ENCODE measurements at places on chromosomes 13 and 19. TPM values are rescaled to one million over a fixed set of nuclear protein-coding genes. Genes with fewer than 3 reads are reported as not detected.

DNA sequence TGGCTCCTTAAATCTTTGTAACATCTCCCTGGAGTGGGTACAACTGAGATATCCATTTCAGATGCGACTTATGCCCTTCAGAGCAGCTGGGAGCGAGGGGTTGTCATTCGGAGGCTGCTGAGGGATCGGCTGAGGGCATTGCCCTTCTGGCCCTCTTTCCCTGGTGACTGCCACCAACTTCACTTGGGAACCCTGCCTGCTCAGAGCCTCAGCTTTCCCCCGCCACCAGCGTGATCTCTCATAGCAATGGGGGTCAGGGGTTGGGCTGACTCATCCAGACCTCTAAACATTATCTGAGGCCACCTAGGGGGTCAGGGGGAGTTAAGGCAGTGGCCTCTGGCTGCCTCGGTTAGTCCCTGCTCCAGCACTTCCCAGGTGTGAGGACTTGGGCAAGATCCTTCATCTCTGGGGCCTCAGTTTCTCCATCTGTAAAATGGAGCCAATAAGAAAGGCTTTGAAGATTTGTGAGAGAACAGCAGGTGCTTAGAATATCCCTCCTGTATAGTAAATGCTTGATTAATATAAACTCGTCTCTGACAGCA, 1.1 kb downstream of the PRX start:
- no peak overlapping the region for H3K4me3 ChIP-seq
- H3K27ac ChIP-seq = no peak overlapping the region
- no peaks in the 10 kb centered on the region for H3K27me3 ChIP-seq

- H3K4me3 ChIP-seq = no peak overlapping the region
- 0 out of 2 replicates have a peak, but pooled peaks cover 15% of the 10 kb centered on the region for H3K27me3 ChIP-seq
- no peak for DNase-seq
- no peaks in the 10 kb centered on the region for H3K36me3 ChIP-seq
- no peaks in the 10 kb centered on the region for H3K4me1 ChIP-seq
- H3K27ac ChIP-seq = no peak overlapping the region
These were observed 180.9 kb downstream of the B3GLCT start for GRCh38 chr13:31380715-31381114.

GRCh38 chr19:49585023-49585422, 3.9 kb downstream of the PRRG2 start:
- H3K27ac ChIP-seq = no peak overlapping the region
- no peaks in the 10 kb centered on the region for H3K36me3 ChIP-seq
- DNase-seq = no peak
- no peaks in the 10 kb centered on the region for H3K4me1 ChIP-seq

DNA sequence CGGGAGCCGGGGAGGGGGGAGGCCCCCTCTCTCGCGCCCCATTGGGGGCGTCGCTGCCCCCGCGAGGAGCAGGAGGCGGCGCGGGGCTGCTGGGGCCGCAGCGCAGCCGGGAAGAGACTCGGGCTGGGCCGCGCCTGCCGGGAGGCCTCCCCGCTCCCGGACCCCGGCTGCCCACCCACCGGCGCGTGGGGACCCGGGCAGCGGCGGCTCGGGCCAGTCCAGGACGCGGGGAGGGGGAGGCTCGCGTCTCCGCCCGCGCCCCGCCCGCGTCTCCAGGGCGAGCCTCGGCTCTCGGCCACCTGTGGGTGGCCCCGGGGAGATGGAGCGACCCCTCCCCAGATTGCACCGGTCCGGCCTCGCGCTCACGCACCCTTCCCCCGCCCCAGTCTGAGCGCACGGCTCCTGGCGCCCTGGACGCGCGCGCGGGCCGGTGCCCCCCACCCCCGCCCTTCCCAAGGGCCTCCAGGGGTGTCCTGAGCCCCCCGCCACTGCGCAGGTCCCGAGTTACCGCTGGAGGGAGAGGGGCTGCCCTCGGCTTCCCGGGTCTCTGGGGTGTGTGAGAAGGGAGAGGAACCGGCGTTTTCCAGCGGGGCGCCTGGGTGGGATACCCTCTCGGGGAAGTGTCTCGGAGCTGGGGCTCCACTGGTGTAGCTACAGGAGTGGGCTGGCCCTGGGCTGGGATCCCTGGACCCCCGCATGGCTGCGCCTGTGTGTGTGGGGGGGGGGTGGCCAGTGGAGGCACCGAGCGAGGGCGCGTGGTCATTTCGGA, 645 bp downstream of the PALM start:
- H3K27ac ChIP-seq = no peak overlapping the region
- peaks cover 15% of the 10 kb centered on the region for H3K27me3 ChIP-seq
- H3K36me3 ChIP-seq = no peaks in the 10 kb centered on the region
- DNase-seq = no peak
- H3K4me1 ChIP-seq = no peaks in the 10 kb centered on the region
- peak overlapping the region; percentile 42 for H3K4me3 ChIP-seq

ARL11 gene
- not detected for total RNA-seq

CBY2 gene
- not detected for total RNA-seq

PPP1R13L gene
- 3.9 TPM for total RNA-seq

ZNF560 gene
- 0.25 TPM for total RNA-seq

DNA sequence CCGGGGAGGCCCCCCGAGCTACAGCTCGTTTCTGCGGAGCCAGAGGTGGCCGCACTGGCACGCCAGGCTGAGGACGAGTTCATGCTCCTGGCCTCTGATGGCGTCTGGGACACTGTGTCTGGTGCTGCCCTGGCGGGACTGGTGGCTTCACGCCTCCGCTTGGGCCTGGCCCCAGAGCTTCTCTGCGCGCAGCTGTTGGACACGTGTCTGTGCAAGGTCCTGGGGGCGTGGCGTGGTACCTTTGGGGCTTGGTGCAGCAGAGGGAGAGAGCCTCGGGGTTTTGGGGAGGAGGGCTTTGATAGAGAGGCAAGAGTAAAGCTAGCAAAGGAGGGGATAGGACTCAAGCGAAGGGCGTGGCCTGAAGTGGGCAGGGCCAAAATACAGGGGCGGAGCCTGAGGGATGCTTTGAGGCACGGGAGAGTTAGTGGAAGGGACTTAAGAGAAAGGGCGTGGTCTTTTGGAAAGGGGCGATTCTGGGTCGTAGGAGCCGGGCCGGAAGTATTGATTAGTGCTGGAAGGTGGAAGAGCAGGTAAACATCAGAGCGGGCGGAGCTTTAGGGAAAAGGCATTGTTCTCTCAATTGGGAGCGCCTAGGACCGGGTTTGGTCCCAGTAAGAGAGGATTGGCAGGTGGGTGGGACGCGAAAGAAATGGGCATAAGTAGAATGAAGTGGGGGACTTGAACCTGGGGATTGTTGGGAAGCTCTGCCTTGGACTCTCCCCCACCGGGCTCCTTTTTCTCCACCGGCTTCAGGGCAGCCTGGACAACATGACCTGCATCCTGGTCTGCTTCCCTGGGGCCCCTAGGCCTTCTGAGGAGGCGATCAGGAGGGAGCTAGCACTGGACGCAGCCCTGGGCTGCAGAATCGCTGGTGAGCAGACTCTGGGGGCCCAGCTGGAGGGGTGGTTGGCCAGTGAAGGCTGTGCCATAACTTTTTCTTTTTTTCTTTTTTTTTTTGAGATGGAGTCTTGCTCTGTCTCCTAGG, 1.2 kb downstream of the PPM1N start:
- H3K27ac ChIP-seq = no peak overlapping the region
- no peaks in the 10 kb centered on the region for H3K36me3 ChIP-seq
- H3K4me3 ChIP-seq = 0 out of 2 replicates have a peak overlapping the region, but pooled peaks have one; percentile 48
- DNase-seq = peak; percentile 57

CLDN10 gene
- not detected for total RNA-seq

DYRK1B gene
- total RNA-seq = 11.1 TPM

DNA sequence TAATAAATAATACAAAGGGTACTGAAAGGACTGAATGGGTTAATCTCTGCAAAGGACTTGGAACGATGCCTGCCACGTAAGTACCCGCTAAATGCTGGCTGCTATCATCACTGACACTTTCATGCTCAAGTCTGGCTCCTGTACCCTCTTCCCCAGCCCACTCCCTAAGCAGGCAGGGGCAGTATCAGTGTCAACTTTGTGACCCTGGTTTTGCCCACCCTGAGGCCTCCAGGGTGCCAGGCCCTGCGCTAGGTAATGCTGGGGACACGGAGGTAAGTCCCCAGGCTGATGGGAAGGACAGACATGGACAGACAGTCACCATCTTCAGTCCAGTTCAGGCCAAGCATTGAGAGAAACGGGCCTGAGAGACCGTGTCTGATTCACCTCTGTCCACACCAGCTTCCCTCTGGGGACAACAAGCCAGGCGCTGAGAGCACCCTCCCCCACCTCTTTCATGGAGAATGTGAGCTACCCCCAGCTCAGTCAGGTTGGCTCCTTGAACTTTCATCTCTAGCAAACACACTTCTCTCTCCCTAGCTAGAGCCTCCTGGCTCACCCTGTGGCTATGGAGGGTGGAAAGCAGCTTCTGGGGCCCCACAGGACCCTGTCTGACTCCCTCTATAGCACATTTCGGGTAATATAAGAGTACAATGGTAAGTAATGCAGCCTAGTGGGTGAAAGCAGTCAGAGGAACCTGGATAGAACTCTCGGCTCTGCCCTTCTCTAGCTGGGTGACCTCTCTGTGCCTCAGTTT, 800 bp downstream of the ETFB start:
- peak overlapping the region; percentile 77 for H3K4me3 ChIP-seq
- peaks cover 14% of the 10 kb centered on the region for H3K4me1 ChIP-seq
- H3K27me3 ChIP-seq = no peaks in the 10 kb centered on the region
- peak; percentile 84 for DNase-seq
- peak overlapping the region; percentile 88 for H3K27ac ChIP-seq

PLIN4 gene
- total RNA-seq = not detected

GRCh38 chr13:22193070-22193469, 522.2 kb downstream of the FGF9 start:
- no peaks in the 10 kb centered on the region for H3K4me1 ChIP-seq
- H3K4me3 ChIP-seq = no peak overlapping the region
- DNase-seq = no peak
- no peaks in the 10 kb centered on the region for H3K27me3 ChIP-seq
- no peak overlapping the region for H3K27ac ChIP-seq

- H3K36me3 ChIP-seq = no peaks in the 10 kb centered on the region
- H3K4me3 ChIP-seq = no peak overlapping the region
- peaks cover 19% of the 10 kb centered on the region for H3K4me1 ChIP-seq
- H3K27me3 ChIP-seq = no peaks in the 10 kb centered on the region
- DNase-seq = no peak
These were observed 234.6 kb downstream of the POSTN start for GRCh38 chr13:37364007-37364406.

LHB gene
- total RNA-seq = not detected

DNA sequence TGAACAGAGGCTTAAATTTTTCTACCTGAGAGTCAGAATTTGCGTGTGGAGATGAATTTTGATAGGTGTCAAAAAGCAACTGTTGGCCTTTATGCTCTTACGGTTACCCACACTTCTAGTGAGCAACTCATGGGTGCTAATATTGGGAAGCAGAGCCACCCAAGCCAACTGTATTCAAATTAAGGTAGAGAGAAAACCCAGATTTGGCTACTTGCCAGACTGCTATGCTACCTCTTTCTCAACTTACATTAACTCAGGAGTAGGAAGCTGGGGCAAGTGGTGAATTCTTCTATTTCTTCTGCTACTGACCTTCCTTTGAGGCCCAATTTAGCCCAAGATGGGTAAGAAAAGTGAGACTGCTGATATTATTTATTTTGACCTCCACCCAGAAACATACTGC, 83.9 kb downstream of the OLFM4 start:
- no peaks in the 10 kb centered on the region for H3K27me3 ChIP-seq
- H3K4me1 ChIP-seq = no peaks in the 10 kb centered on the region
- H3K4me3 ChIP-seq = no peak overlapping the region
- H3K36me3 ChIP-seq = no peaks in the 10 kb centered on the region

GRCh38 chr13:47859165-47859564, 141.9 kb downstream of the SUCLA2 start:
- H3K4me1 ChIP-seq = peaks cover 19% of the 10 kb centered on the region
- H3K36me3 ChIP-seq = no peaks in the 10 kb centered on the region
- peak; percentile 70 for DNase-seq
- H3K27ac ChIP-seq = peak overlapping the region; percentile 39
- peak overlapping the region; percentile 41 for H3K4me3 ChIP-seq

Measured in GM23248 (cell line).